ENCODE measurements at places on chromosomes 2 and 18.
A peak's percentile ranks its signal among the peaks of the same experiment; 100 is the strongest.

- DNase-seq = no peak
These were observed 43.3 kb upstream of the SETBP1 start for GRCh38 chr18:44637210-44638033.

DNA sequence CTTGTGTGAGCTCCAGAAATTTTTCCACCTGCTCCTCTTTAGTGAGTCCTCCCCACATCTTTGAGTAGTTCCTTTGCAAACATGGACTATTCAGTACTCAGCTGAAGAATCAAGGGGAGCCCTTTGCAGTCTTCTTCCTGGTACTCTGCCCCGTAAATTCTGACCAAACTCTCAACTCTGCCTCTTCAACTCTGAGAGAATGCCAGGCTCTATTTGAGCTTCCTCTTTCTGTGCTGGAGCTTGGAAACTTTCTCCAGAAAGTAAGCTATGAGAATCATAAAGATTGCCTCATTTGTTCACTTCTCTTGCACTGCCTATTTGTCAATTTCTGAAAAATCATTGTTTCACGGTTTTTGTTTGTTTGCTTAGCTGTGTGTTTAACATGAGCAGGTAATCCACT is 7.4 kb upstream of the STAT4 start:
- no peak for DNase-seq

DNA sequence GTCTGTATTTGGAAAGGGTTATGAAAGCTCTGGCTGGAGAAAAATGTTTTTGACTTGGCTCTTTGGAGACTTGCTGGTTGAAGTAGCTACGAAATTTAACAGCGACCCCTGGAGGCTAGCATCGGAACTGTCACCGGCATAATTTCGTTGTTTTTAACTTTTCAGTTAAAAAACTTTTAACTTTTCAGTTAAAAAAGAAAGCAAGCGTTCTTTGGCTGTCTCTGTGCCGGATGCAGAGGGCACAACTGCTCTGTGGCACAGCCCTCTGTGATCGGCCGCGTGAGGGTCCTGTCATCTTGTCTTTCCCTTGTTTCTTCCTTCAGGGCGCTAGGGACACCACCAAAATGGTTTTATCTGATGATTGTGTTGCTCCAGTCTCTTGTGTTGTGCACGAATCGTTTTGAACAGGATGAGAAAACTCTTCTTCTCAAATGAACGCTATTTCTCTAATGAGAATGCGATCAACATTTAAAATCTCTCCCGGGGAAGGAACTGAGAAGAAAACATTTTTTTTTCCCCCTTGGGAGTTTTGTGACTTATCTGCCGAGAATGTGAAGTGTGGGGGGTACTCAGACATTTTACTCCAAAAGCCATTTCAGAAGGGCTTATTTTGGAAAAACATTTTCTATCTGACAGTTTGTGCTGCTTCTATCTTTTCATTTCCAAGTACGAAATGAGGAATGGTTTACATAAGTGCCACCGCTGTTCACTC is 57.1 kb downstream of the ADCYAP1 start:
- peak; percentile 32 for DNase-seq

- DNase-seq = no peak
These were observed 317.5 kb downstream of the TMX3 start for GRCh38 chr18:68397241-68398035.
